Mammary epithelial cell (primary cell): ENCODE measurements at places on chromosomes 13 and 19.

GRCh38 chr19:18611327-18612050 is 1.2 kb upstream of the TMEM59L start:
- DNase-seq: no peak

DNA sequence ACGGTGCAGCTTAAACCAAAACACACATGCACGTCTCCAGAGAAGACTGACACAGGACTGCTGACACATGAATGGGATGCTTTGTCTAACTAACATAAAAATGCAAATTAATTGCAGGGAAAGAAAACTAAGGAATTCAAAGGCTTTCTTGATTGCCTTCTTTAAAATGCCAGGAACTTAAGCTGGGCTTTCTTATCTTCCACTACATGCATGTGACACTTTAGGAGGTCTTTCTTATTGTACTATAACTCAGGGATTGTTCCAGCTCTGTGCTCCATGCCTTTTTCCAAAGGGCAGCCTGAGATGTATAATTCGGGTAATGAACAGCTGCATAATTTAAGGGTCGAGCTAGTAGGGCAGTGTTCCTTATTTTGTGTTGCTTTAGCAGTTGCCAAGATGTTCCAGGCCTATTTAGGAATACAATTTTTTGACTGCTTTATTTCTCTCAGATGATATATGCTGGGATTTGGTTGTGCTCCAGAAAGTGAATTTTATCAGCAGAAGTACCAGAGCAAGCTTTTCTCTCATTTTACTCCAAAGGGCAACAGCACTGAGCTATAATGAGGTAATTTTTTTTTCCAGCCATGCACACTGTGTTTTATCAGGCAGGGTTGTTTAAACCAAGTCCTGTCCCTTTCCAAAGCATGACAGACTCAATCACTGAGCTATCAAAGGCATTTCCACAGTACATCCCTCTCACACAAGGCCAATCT is 885.2 kb downstream of the PCDH9 start:
- no peak for DNase-seq

GRCh38 chr13:77715233-77715891 is 17.9 kb downstream of the SLAIN1 start:
- no peak for DNase-seq

DNA sequence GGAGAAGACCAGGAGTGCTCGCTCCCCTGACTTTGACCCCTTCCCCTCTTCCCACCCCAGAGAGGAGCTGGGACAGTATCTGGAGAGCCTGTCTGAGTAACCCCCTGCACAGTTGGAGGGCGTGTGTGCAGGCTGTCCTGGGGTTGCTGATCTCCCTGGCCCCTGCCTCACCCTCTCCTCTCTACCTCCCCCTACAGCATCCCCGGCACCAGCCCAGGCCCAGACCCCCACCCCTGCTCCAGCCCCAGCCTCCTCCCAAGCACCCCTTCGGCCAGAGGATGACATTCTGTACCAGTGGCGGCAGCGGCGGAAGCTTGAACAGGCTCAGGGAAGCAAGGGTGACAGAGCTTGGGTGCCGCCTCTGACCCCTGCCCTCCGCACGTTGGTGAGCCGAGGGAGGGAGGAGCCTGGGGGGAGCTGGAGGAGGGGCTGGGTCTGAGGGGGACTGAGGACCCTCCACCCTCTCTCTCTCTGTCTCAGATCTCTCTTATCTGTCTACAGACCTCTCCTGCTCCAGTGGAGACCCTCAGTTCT is 8.7 kb downstream of the PROSER3 start:
- no peak for DNase-seq

GRCh38 chr19:16673231-16673630 is 12.3 kb downstream of the TMEM38A start:
- no peak for DNase-seq
